Stimulated activated CD4-positive, alpha-beta T cell treated with anti-CD3 and anti-CD28 coated beads, TNF-alpha, amount 100 ng/mL, for 24 hours (primary cell): ENCODE measurements at places on chromosomes 2 and 18.

DNA sequence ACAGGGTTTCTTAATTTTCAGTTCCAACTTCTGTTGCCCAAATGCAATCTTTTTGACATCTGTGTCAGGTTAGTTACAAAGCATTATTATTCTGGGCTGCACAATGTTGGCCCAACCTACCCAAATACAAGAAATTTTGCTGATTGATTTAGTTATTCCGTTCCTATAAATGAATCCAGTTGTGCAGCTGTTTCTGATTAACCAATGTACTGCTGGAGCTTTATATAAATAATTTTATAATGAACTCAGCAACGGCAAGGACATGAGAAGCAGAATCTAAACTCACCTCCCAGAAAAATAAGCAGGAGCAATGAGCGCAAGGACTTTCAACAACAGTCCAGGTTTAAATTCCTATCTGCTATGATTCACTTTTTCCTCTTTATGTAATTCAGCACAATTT, 76.3 kb upstream of the WIPF1 start:
- DNase-seq, result no peak

DNA sequence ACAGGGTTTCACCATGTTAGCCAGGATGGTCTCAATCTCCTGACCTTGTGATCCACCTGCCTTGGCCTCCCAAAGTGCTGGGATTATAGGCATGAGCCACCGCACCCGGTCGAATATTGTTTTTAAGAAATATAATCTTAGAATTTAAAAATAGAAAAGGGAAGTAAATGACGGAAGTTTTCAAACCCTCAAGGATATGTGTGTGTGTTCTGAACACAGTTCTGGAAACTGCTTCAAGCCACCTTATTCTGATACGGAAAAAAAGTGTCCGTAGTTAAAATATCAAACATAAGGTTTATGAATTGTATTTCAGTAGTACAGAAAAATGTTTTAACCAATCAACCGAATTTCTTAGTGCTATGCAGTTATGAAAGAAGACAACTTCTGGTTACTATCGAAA, 115.9 kb downstream of the UPP2 start:
- no peak for DNase-seq

DNA sequence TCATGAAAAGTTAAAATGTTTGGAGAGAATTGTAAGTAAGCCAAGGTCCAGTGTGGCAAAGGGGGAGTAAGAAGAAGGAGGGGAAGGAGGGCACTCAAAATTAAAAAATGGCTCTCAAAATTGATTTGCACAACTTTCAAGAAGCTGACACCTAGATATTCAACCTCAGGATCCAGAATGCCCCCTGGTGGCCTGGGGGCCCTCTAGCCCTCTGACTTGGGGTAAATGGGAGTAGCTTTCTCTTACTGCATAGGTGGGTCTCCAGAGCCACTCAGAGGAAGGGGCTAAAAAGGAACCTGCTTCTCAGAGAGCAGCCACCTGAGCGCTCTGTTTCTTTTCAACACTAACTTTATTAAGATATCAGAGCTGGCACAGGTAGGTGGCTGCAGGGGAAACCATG, 968.5 kb downstream of the BCL11A start:
- no peak for DNase-seq

GRCh38 chr2:67613227-67613626, 216.1 kb downstream of the ETAA1 start:
- DNase-seq, result no peak

DNA sequence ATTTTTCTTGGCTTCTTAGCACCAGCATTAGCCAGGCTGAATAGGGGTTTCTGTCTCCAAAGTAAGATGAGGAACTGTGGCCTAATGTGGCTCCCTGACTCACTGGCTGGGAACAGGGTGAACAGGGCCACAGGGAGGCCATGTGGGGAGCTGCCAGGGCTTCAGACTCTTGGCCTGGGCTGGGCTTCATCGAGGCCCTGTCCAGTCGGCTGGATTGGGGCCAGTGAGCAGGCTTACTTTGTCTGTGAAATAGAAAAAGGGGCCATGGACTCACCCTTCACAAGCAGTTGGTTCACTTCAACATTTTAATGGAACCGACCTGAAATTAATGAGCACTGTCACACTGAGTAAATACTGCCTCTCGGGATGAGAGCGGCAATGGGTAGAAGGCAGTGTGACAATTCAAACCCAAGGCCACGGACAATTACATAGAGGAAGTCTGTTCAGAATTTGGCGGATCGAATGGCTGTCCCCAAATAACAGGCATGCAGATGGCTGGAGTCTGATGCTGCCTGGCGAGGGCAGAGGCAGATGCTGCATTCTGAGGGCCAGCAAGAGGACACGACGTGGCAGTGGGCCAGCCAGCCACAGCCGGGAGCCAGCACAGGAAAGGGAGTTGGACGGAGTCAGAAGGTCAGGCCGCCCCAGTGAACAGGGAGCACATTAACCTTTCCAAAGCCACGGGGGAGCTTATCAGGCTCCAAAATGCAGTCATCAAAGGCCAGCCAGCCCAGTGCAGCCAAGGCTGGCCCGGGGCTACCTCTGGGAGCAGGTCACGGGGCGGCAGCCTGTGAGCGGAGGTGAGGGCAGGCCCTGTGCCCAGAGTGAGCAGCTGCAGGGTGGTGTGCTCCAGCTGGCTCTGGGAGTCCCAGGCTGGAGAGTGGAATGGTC, 146.6 kb upstream of the REV1 start:
- no peak for DNase-seq
